ENCODE measurements at places on chromosomes 12 and 14.

DNA sequence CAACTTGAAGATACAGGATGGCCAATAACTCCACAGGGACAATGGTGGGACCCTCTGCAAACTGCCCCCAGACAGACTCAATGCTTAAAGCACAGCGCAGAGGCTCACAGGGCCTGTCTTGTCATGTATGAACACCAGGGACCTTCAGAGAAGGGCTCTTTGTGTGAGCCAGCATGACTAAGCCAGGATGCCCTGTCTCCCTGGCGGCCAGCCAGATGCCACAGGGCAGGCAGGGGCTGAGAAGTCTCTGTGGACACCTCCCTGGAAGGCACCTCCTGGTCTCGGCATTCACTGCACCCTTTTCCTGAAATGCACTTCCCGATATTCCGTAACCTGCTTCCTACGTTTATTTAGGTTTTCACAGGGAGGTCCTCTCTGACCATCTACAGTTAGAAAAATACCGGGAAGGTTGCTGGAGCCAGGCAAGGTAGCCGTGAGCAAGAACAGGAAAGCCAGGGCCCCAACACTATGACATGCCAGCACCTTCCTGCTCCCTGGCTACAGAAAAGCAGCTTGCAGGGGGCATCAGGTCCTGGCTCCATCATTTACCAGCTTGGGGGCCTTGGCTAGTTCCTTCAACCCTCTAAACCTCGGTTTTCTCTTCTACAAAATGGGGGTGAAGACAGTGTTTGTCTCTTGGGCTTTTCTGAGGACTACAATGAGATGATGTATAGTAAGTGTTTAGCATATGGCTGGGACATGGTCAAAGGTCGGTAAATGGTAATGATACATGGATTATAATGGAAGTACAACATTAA lies 65.0 kb downstream of the PITPNM2 start:
- DNase-seq: peak; percentile 27

- DNase-seq: no peak
Measured at GRCh38 chr14:62655166-62655565, 390.1 kb downstream of the KCNH5 start.

DNA sequence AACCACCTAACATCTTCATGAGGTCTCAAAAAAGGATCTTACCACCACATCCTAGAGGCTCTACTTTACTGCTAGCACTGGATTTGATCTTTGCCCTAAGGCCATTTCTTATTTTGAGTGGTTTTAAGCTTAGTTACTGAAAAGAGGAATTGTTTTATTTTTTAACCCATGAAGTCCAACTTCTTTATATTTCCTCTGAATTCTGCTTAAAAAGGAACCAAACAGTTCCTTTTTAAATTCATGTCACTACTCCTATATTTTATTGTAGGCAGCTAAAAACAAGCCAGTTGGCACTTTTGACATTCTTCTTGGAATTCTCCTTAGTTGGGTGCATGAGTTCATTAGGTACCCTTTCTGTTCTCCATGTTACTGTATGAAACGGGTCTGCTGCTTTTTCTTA lies 76.4 kb downstream of the FGD4 start:
- no peak for DNase-seq

- DNase-seq: no peak
Measured at GRCh38 chr12:89539426-89540223, 13.8 kb upstream of the POC1B start.

DNA sequence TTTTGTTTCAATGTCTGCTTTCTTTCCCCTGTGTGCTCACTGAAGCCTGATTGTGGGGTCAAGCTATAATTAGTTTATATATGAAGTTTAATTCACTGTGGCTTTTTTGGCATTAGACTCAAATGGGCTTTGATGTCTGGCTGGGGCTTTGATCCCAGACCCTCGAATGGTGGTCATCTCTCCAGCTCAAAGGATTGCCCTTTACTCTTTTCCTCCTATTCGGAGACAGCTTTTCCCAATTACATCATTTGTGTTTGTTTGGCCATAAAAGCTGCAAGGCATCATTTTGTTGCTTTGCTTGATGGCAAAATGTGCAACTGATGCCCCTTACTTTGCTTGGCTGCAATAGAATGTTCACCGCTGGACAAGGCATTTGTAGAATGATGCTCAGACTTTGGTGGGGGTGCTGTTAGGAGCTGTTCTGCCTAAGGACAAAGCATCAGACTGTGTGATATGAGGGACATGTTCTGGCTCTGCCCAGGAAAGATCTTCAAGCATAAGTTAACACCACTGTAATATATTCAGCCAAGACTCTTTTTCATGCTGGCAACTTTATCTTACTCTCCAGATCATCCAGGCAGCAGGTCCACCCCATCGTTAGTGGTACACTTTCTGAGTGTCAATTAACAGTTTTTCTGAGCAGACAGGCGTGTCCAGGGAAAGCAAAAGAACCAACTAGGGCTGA lies 3.2 kb upstream of the DACT1 start:
- DNase-seq: no peak

- DNase-seq: no peak
Measured at GRCh38 chr14:94173471-94173884, 644 bp upstream of the PPP4R4 start.
